Stimulated activated CD4-positive, alpha-beta T cell treated with anti-CD3 and anti-CD28 coated beads, Interleukin-12 subunit alpha, Interleukin-12 subunit beta, amount 100 ng/mL, for 24 hours (primary cell): ENCODE measurements at places on chromosomes 12 and 14.

GRCh38 chr12:98262902-98263301, 252.5 kb upstream of the TMPO start:
- DNase-seq: no peak

DNA sequence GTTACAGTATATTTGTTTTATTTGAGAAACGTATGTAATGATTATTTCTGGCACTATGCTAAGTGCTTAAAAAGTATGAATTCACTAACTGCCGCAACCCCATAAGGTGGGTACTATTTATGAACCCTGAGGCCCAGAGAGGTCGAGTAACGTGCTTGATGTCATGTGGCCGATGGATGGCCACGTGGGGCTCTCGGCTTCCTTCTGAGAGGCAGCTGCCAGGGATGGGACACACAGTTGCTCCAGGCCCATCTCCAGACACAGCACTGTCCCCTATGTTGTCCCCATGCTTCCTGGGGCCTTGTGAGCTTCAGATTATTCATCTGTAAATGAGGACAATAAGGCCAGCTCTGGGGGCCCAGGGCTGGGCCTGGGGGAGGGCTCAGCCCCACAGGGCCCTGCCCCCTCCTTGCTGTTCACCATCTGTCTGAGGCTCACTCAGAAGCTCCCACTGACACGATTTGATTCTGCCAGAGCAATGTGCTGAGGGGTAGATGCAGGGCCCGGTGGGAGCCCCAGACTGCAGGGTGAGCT, 115.0 kb downstream of the CALM1 start:
- DNase-seq: no peak

- no peak for DNase-seq
Observed at GRCh38 chr12:72277415-72277814, 5.2 kb downstream of the TRHDE start.

DNA sequence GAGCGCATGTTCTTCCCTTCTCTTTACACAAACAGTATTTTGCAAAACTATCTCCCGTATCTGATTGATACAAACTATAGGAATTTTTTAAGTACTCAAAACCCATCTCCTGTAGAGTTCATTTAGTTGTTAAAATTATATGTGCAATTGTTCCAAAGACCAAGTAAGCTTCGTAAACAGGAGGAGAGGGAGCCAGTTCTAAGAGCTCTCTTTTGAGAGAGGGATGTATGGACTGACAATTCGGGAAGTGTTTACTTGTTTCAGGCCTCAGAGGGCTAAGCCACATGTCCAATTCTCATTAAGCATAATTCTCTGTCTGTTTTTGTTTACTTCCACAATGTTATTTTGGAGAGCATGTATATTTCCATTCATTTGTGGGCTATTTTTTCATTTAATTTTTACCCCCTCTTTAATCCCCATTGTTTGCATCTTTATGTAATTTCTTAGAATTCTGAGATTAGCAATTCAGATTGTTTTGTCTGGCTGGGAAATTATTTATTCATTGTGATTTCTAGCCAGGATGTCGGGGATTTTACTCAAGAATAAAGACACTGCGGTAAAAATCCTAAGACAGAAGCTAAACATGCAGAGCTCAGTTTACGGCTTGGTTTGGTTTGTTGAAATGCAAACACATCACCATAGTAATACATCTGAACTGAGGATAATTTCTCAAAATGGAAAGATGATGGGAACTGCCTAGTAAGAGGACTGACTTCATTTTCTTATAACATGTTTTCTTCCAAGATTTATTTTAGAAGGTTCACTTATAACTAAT, 126.8 kb downstream of the KCNK10 start:
- DNase-seq: no peak

- no peak for DNase-seq
Observed at GRCh38 chr12:49959685-49960473, 1.8 kb upstream of the AQP5 start.

- DNase-seq: no peak
Observed at GRCh38 chr14:22502551-22502950, 86.5 kb downstream of the DAD1 start.

DNA sequence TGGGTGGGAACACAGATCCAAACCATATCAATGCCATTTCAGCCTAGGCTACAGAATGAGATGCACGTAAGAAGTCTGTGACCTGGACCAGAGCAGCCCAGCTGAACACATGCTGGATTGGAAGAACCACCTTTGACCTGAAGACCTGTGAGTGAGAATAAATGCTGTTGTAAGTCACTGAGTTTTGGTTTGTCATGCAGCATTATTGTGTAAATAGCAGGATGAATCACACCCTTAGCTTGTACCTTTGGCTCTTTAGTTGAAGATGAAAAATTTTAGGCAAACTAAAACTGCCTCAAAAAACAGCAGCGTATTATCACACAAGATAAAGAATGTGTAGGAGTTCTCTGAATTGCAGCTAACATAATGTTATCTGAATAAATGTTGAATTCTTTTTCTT, 199.4 kb upstream of the LRIG3 start:
- DNase-seq: no peak

GRCh38 chr14:103576371-103577024, 13.7 kb downstream of the COA8 start:
- no peak for DNase-seq

DNA sequence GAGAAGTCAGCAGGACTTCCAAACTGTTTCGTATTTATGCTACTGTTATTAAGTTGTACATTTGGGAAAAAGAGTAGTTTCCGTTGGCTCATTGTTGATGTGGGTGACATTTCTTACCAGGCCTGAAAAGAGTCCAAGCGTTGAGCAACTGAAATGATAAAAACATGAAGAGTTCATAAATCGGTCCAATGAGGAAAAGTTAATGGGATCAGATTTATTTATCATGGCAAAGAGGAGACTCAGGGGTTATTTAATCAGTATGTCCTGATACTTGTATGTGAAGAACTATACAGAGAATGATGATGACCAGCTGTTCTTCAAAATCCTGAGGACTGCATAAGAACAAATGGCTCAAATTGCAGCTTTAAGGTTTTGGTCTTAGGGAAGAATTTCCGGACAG, 7.7 kb downstream of the VRK1 start:
- no peak for DNase-seq

DNA sequence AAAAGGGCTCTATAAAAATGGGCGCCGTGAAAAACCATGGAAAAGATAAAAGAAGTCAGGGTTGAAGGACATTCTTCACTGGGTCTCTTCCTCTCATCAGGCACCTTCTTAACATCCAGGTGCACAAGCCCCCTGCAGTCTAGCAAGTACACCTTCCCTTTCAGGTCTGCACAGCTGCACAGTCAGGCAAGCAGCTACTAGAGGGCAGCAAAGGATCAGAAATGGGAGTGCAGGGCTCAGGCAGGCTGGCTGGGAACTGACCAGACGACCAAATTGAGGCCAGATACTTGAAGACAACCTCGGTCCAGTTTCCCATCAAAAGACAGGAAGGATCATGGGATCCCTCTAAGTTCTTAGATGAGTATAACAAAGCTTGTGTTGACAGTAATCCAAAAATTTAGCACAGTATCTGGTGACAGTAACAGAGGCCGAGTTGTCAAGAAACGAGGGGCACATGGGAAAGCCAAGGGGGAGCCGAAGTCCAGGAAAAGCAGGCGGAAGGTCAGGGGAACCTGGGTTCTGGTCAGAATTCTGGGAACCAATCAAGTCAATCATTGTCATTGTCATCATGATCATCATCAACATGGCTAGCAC, 10.1 kb upstream of the GRIP1 start:
- DNase-seq: no peak

- no peak for DNase-seq
Observed at GRCh38 chr14:105525861-105526775, at the start of gene TMEM121. TMEM121 (plus strand) TSS chr14:105526583; CDS start chr14:105528835, 2,252 bp downstream.

GRCh38 chr14:68394118-68394763, 398.6 kb downstream of the ZFP36L1 start:
- no peak for DNase-seq

DNA sequence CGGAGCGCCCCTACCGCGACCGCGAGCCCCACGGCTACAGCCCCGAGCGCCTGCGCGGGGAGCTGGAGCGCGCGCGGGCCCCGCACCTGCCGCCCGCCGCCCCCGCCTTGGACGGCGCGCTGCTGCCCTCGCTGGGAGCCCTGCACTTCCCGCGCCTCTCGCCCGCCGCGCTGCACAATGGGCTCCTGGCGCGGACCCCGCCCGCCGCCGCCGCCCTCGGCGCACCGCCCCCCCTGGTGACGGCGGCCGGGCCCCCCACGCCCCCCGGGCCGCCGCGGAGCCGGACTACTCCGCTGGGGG, 27.0 kb downstream of the LRCOL1 start:
- DNase-seq: no peak
